ENCODE measurements at places on chromosomes 4 and X.

DNA sequence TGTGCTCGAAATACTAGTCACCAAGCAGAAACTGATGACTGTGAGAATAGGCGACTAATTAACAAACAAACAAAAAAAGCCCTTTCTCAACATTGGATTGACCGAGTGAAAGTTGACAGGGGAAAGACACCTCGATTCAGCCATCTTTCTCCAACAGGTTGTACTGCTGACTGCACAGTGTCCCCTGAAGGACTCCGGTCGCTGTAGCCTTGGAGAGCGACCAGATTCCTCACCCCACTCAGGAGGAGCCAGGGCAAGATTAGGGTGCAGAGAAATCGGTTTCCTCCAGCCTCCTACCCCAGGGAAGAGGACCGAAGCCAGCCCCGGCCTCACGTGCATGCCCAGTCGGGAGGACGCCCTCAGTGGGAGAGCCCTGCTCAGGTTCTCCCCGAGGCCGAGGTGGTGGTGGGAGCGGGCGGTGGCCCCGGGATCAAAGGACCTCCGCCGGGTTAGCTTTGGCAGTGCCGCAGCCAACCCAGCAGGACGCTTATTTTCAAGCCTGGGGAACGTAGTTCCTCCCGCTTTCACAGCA lies 1.1 kb upstream of the RAP1GDS1 start:
- no peak for DNase-seq

- no peak for DNase-seq
These were observed 4.3 kb downstream of the CFAP99 start for GRCh38 chr4:2423066-2423465.

- no peak for DNase-seq
These were observed 32.9 kb downstream of the CCNQ start for GRCh38 chrX:153565996-153566580.

DNA sequence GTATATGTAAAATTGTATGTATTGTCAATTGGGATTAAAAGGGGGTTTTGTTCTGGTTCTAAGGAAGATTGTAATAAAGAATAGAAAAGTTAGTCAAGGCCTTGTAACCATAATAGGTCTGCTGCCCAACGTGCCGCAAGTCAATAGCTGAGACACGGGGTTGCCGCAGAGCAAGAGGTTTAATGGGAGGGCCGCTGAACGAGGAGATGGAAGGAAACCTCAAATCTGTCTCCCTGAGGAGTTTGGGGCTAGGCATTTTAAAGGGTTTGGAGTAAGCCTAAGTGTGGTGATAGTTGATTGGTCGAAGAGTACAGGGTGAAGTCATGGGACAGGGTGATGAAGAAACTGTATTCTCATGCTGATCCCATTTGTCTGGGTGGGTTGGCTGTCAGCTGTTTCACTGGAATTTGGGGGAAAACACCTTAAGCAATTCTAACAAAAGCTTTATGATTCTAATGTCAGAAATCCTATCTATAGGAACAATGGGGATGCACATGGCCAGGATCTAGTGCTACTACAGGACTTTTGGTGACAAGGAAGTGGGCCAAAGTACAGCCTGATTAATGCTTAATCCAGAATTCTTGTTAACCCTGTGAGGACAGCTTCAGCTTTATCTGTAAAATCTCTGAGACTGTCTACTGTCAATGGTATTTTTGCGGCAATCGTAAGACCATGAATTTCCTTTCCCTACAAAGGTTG lies 86.9 kb downstream of the RELL1 start:
- DNase-seq: no peak

- peak; percentile 62 for DNase-seq
These were observed 241.5 kb downstream of the MAML3 start for GRCh38 chr4:139912445-139912844.

- DNase-seq: no peak
These were observed 329.2 kb upstream of the KLF3 start for GRCh38 chr4:38334791-38335190.

DNA sequence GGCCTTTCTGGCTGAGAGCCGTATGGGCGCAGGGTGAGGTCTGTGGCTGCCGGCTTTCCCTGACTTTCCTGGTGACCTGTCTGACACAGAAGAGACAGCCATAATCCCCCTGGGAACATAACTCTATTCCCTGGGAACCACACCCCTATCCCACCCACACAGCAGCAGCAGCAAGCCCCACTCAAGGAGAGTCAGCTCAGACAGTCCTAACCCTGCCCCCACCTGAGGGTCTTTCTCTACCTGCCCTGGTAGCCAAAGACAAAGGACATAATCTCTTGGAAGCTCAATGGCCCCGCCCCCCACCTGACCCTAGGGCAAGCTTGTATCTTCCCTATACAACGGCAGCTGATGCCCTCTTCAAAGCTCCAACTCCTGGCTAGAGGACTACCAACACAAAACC lies 74.6 kb downstream of the PABPC4L start:
- DNase-seq: no peak

DNA sequence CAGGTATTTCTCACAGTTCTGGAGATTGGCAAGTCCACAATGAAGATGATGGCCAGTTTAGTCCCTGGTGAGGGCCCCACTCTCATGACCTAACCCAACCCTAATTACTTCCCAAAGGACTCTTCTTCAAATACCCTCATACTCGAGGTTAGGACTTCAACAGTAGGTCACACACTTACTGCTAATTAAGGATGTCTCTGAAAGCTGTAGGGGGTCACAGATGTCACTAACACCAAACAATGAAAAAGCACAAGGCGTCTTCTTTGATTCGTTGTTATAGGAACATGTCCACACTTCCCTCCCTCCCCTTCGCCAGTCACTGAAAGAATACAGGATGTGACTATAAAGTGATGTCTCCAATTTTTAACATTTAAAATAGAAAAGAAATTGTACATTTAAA lies 309.7 kb downstream of the PACRGL start:
- no peak for DNase-seq

DNA sequence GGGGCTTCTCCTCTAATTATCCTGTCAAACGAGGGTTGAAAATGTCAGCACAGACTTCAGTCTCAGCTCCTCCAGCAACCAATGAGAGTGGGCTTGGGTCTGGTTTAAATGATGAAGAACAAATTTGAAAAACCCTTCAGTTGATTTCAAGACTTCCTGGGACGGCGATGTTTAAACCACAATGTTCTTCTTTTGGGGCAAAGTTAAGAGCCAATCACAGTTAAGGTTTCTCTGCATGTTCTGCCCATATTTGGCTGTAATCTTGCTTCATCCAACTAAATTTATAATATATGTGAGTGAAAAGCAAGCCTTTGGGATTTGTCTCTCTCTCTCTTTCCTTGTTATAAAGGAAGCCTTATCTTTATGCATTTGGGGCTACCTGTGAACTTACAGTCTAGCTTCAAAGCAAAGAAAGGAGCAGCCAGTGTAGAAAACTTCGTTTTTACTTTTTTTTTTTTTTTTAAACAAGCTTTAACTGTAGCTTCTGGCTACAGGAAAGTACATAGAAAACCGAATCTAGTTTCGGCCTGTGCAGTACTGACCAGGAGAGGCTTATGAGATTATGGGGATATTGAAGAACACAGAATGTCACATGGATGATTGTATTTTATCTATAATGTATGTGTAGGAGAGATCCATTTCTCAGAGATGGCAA lies 46.8 kb upstream of the FAM9C start:
- no peak for DNase-seq

- DNase-seq: peak; percentile 43
These were observed 67.8 kb upstream of the ETNPPL start for GRCh38 chr4:108830509-108831244.

GRCh38 chr4:25923745-25924144 lies 9.7 kb downstream of the SMIM20 start:
- no peak for DNase-seq

DNA sequence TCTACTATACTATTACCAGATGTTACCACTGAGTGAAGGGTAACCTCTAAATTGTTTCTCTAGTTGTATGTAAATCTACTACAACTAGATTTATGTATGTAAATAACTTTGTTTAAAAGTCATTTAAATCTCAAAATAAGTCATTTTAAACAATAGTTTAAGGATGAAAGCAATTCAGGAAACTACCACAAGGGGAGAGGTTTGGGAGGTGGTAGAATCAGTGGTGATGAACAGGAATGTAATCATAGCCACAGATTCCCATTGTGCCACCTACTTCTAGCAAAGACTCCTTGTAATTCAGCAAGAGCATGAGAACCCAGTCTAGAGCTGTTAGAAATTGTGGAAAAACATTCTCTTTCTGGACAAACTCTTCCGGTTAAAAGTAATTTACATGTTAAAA lies 234.6 kb downstream of the SLC7A11 start:
- DNase-seq: no peak

GRCh38 chr4:6250235-6250983 lies 19.2 kb upstream of the WFS1 start:
- peak; percentile 52 for DNase-seq

DNA sequence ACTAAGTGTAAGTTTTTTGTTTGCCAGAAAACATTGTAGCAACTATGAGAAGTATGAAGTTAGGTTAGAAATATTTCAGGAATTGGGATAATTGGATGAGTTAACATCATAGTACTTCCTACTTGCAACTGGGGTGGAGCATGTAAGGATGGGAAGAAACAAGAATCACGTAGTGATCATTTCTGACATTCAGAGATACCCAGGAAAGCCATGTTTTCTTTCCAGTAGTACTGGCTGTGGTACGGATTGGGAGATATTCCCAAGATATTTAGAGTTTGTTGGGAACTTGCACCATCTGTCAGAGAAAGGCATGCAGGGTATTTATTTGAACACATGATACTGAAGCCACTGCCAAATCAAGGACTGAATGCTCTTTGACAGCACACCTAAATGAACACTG lies 87.6 kb upstream of the SLC4A4 start:
- DNase-seq: peak; percentile 73

DNA sequence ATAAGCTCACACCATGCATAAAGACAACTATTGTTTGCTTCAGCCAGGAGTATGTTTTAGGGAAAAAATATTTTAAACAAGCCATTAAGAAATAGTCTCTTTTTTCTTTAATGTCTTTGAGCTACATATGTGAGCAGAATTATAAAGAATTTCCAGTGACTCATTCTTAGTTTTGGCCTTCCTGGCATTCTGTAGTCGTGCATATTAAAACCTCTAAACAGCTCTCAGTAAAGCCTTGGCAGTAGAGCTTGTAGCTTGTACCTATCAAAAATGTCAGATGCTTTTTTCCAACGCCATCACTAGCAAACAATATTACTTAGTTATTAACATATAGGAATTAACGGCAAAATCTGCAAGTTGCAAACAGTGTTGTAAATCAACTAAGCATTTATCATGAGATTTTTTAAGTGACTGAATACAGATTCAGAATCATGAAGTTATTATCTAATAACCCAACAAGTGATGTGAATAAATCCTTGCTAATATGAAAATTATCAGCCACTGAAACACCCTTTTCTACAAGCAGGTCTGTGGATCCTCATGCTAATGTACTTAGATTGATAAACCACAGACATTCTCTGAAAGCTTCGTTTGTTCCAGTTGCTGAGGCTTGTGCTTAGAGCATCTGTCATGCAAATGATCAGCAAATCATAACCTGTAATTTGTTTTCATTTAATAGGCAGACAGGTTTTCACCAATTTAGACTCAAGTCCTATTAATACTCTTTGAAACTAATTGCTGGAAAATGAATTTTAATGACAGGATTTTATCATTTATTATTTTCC lies 412.0 kb upstream of the ATOH1 start:
- peak; percentile 40 for DNase-seq

GRCh38 chr4:127809173-127809800 lies 27.2 kb downstream of the HSPA4L start:
- peak; percentile 8 for DNase-seq

DNA sequence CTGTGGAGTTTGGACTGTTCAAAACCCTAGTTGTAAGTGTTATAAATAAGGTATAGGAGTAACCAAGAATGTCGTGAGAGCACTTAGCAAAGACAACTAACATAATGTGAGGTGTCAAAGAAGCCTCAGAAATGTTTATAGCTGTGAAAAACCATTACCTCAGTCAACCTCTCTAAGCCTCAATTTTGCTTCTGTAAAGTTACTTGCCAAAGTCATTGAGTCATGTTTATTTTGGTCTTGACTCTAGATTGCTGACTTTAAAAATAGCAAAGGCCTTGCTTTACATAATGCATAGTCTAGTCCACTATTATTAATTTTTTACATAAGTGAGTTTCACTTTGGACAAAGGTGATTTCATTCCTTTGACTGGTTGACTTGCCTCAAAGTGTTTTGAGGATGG lies 257.6 kb upstream of the CXXC4 start:
- no peak for DNase-seq

GRCh38 chr4:85086721-85087120 lies 120.2 kb upstream of the WDFY3 start:
- no peak for DNase-seq

DNA sequence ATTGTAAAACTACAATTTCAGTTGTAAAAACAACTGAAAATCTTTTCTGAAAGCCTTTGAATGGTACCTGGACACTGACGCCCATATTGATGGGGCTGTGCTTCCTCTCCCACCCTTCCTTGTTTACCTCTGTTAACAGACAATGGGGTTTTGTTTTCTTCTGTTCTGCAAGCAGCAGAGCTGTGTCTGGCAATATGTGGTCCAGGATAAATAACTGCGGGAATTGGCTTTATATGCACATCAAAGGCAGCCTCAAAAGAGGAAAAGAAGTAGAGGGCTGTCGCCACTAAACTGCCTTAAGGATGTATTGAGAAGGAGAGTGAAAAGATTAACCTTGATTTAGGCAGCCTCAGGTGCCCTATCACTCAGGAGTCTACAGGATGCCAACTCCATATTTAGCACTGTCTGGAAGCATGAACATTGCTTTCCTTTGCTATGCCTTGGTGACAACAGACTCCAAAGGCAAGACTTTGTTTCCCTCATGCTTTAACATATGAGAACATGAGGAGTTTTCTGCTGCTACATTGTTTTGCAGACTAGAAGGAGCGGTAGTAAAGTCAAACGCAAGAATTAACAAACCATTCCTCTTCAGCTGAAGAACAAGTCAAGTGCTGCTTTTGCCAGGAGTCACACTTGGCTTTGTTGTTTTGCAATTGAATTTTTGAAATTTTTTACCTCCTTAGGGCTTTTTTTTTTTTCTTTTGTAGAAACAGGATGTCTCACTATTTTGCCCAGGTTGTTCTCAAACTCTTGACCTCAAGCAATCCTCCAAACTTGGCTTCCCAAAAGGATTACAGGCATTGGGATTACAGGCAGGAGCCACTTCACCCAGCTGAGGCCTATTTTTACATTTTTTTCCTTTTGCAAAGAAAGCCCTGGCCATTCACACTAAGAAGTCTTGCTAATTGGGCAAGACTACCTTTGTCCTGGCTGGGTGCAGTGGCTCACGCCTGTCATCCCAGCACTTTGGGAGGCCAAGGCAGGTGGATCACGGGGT lies 3.0 kb downstream of the IL21 start:
- DNase-seq: peak; percentile 2

- DNase-seq: no peak
These were observed 37.3 kb downstream of the AFF2 start for GRCh38 chrX:148537556-148538182.

GRCh38 chrX:111151764-111152163 lies 55.8 kb downstream of the PAK3 start:
- no peak for DNase-seq

DNA sequence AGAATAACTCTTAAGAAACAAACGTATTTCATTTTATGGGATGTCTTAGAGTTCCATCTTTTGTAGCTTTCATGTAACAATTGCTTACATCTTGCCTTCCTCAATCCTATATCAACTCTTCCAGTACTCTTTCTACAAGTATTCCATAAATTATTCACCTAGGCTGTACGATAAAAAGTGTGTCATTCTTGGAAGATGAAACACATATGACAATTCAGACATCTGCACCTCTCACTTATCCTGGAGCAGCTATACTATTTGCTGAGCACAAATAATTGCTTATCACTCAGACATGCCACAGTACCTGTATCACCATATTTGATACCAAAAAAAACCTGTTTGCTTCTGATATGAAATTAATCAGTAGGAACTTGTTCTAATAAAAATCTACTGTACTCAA lies 1.0 kb downstream of the POF1B start:
- DNase-seq: no peak

GRCh38 chr4:143336781-143337599 lies at the start of gene GAB1:
Gene GAB1 (plus strand): TSS chr4:143336876. CDS start chr4:143337189, 313 bp downstream.
- DNase-seq: peak; percentile 78
